RPMI7951 (cell line): ENCODE measurements at places on chromosomes 7 and 10.

GRCh38 chr7:78720066-78720465 is 733.4 kb downstream of the MAGI2 start:
- DNase-seq = no peak

- peak; percentile 61 for DNase-seq
These were observed 87.3 kb upstream of the STEAP1B start for GRCh38 chr7:22587322-22587721.

GRCh38 chr7:54860003-54860775 is 101.2 kb upstream of the SEC61G start:
- peak; percentile 61 for DNase-seq

DNA sequence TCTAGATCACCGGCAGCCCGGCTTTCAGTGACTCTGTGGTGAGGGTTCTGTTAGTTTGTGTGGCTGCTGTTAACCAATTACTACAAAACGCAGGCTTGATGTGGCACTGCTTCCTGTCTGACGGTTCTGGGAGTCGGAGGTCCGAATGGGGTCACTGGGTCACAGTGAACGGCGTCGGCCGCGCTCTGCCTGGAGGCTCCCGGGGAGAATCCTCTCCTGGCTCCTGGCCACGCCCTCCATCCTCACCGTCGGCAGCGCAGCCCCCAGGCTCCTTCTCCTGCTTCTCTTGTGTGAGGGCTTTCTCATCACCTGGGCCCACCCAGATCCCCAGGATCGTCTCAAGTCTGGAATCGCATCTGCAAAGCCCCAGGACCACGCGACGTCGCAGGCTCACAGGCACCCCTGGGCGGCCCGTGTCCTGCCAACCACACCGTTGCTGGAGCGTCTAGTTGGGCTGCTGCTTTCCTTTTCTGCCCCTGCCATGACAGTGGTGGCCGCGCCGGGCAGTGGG is 31.8 kb upstream of the NKX6-2 start:
- no peak for DNase-seq

- peak; percentile 12 for DNase-seq
These were observed 1245.5 kb downstream of the GATA3 start for GRCh38 chr10:9299966-9300365.

- DNase-seq = no peak
These were observed 78.8 kb upstream of the CPXM2 start for GRCh38 chr10:123970207-123970926.

GRCh38 chr7:23468526-23469149 is 1.7 kb downstream of the IGF2BP3 start:
- no peak for DNase-seq

DNA sequence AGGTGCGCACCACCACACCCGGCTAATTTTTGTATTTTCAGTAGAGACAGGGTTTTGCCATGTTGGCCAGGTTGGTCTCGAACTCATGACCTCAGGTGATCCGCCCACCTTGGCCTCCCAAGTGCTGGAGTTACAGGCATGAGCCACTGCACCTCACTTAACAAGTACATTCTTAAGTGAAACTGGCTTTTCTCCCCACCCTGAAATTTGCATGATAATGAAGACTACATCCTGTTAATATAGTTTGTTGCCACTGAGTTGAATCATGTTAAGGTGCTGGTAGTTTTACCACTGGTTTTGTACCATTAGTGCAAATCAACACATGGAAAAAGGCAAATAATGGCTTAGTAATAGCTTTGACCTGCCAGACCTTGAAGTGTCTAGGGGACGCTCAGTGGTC is 62.2 kb downstream of the MPLKIP start:
- DNase-seq = no peak

DNA sequence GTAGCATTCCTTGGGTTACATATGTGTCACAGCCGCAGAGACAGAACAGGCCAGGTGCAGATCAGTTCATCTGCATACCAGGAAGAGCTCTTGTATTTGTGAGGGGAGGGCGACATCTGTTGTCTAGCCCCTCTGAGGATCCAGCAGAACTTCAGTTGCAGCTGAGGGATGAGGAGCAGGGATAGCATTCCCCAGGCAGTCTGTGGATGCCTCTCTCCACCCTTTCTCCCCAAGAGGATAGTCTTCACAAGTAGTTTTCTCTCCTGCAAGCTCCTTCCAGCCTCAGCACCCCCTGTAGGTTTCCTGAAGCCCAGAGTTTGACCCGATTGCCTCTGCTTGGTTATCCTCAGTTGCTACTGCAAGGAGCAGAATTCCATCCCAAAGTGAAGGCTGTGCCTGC is 2.6 kb downstream of the SCD start:
- no peak for DNase-seq

DNA sequence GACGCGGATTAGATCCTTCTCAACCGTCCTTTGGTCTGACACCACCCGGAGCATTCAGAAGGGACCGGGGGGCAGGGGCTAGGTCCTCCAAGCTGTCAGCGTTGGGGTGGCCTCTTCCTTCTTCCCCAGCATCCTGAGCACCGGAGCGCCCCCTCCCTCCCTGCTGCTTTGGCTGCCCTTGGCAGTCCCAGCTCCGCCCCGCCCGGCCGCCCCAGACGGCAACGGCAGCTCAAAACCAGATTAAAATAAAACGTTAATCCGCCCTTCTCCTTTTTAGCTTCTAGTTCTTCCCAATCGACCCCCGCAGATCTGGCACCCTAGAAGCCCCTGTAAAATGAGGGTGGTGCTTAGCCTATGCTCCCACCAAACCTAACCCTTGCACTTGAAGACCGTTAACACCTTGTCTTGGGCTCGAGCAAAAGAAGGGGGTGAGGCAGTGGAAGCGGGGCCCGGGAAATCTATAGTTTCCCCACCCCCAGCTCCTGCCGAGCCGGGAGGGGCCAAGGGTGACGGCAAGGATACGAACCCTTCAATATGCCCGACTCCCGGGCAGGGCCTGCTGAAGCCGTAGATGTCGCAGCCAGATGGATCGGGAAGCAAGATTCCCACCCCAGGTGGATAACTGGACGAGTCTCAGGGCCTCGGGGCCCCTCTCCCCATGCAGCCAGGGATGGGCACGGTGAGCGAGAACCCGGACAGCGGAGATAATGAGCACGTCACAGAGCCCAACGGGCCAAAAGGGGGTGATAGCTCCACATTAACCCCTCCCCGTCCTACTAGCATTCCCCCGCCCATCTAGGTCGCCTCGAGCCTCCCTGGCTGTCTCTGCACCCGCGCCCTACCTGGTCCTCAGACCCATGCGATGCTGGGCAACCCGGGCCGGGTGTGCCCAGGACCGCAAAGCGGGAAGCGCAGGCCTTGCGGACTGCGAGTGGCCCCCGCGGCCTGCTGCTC is 169.7 kb downstream of the NRF1 start:
- no peak for DNase-seq

DNA sequence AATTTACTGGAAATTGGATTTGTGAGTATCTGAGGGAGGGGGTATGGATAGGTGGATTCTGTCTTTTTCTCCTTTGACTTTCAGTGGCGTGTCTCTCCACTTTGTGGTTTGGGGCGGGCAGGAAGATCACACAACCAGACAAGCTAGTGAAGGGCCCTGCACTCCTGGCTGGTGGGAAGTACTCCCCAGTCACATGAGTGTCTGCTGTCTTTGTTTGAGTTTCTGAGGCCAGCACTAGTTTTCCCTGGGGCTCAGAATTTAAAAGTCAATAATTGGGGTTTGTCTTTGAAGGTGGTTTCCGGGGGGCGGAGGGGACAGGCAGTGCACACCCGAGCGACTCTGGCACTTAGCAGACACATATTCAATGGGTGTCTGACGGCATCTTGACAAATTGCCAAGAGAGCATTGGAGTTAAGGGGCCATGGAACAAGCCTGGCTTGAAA is 120.1 kb downstream of the WDFY4 start:
- peak; percentile 4 for DNase-seq

- no peak for DNase-seq
These were observed 86.7 kb downstream of the INPP5A start for GRCh38 chr10:132624061-132624846.

DNA sequence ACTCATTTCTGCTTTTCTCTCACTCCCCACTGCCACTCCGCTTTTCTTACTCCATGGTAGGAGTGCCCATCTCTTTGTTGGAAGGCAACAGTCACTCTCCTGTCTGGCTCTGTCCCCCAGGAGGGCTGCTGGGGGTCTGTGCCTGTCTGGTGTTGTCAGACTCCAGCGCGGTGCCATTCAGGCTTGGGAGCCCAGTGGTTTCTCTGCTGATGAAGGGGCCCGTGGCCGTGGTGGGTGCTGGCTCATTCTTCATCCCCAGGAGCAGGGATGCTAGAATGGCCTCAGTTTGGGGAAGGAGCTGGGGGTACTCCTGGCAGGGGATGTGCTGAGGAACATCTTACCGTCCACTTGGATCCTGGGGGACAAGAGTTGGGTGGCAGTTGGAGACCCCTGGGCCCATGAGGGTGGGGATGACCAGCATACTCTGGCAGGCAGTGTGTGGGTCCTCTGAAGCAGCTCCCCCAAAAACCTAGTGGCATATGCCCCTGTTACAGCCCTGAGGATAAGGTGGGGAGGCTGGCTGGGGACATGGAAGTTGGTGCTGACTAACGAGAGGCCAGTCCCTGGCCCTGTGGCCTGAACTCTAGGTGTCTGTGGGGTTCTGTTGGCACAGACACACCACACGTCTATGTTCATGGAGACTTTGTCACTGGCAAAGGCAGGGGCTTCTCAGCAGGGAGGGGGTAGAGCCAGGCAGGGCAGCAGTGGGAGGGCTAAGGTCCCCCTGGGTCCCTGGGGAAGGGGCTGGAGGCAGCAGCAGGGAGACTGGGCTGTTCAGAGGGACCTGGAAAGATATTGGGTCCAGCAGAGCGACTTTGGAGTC is 102.8 kb upstream of the RET start:
- DNase-seq = no peak

- DNase-seq = no peak
These were observed 50.1 kb downstream of the PDGFA start for GRCh38 chr7:469563-469961.

- DNase-seq = no peak
These were observed 74.5 kb downstream of the HPSE2 start for GRCh38 chr10:99161165-99161564.

GRCh38 chr10:63901228-63901627 is 380.0 kb downstream of the REEP3 start:
- no peak for DNase-seq

DNA sequence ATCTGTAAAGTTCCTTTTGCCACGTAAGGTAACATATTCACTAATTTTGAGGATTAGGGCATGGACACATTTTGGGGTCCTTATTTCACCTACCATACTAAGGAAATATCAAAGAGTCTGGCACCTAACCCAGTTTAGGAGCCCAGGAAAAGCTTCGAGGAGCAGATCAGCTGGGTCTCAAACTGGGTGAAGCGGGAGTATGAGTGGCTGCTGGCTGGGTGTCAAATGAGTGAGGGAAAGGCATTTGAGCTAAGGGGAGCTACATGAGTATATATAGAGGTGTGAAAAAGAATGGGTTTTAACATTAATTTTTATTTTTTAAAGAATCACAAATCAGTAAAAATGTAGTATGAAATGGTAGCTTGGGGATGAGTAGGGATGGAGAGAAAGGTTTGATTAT is 71.3 kb downstream of the MCU start:
- DNase-seq = no peak

DNA sequence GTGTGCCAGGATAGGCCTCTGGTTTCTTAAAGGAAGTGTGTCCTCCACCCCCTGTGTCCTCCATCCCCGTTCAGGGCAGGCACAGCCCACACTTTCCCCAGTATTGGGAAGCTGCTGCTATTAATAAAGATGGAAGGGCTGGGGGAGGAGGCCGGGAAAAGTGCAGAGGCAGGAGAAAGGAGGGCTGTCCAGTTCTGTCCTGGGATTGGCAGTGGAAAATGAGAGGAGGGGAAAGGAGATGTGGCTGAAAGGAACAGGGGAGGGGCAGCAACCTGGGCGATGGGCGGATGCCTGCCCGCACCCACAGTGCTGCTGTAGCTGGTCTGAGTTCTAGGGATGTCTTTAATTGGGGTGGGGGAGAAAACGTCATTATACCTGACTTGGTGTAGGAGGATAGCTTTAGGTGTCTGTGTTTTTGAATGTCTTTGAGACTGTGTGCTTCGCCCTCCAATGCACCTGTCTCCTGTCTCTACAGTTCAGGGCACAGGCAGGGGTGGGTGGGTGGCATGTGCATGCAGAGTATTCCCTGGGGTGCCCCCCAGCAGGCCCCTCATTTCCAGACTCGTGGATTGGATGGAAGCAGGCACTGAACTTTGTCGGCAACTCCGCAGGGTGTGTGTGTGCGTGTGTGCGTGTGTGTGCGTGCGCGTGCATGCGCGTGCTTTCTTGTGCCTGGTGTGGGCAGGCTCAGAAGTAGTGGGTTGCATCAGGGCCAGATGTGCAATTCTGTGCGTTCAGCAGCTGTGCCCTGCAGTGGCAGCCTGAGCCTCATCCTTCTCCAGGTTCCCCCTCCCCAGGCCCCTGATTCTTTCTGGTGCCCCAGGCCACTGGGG is 2.5 kb downstream of the TRIM8 start:
- no peak for DNase-seq

DNA sequence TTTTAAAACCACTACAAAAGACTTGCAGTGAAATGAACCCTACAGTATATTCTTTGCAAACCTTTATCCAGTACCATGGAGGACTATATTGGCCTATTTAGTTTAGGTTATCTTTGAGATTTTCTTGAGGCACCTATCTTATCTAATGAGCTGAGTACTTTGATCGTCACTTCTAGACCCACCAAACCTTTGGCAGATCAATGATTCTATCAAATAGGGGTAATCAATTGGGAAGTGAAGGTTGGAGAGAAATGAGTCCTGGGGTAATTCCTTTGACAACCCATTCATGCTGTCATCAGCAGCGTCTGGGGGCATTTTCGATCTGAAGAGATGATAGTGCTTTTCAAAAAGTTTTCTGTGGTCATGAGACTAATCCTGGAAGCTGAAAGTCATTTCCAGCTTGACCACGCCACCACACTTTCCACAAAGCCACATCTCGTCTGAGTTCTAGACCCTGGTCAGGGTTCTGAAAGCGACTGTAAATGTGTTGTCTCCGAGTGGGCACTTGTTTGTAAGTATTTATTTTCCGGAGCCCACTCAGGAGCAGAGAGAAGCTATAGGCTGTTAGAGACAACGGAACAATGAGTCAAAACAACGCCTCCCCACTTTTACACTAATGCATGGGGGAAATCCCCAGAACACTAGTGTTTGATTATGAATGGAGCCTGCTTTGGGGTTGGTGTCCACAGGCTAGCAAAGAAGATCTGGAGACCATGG is 4.8 kb downstream of the EGR2 start:
- no peak for DNase-seq

DNA sequence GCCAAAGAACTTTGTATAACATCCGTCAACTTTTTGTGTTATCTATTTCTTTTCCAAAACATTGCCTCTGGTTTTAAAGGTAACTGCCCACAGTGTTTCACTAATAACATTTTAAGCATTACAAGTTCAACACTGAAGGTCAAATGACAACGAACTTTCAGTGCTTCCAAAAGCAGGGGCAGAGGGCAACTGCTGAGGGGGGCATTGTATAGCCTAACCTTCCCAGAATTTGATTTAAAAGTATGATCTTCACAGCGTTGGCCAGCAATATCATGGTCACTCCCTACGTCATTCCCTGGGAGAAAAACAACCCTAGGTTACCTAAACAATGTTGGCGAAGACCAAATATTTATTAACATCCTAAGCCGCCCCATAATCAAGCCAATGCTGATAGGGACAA is 2.5 kb upstream of the GOT1 start:
- DNase-seq = no peak
